ENCODE measurements at places on chromosomes 16 and 17. TPM values are rescaled to one million over a fixed set of nuclear protein-coding genes. Genes with fewer than 3 reads are reported as not detected.

- DNase-seq: no peak
Observed at GRCh38 chr17:68784431-68784830, 170.8 kb downstream of the ABCA8 start.

- DNase-seq: no peak
Observed at GRCh38 chr17:77479372-77480198, 338.8 kb downstream of the SEC14L1 start.

DNA sequence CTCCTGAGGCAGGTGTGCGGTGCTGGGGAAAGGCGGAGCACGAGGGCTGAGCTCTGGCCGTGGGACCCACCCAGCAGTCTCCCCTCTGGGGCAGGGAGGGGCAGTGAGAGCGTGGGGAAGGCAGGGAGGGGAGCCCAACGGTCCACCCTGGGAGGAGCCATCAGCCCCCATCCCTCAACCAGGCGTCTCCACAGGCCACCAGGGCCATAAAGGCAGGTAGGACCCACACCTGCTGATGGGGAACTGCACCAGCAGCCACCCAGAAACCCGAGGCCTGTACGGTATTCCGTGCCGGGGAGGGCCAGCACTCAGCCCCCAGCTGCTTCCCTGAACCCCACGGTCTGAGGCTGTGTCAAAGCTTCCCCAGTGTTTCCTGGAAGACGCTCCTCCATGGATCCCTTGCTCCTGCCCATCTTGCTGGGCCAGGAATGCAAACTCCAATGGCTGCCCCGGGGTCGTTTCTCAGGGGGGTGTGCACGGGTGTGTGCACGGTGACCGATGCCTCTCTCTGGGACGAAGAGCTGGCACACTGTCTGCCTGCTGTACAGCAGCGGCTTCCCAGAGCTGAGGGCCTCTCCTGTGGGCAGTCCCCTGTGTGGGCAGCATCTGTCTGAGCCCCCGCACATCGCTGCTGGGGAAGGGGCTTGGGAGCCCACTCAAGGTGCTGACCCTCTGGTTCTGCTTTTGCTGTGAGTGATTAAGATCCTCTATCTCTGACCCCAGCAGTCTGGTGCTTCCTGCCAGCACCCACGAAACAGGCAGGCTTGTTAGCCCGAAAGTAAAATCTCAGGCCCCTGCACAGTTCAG is 17.2 kb upstream of the METRNL start:
- DNase-seq: peak; percentile 43

- no peak for DNase-seq
Observed at GRCh38 chr16:3046641-3047386, 453 bp downstream of the MMP25 start.

DNA sequence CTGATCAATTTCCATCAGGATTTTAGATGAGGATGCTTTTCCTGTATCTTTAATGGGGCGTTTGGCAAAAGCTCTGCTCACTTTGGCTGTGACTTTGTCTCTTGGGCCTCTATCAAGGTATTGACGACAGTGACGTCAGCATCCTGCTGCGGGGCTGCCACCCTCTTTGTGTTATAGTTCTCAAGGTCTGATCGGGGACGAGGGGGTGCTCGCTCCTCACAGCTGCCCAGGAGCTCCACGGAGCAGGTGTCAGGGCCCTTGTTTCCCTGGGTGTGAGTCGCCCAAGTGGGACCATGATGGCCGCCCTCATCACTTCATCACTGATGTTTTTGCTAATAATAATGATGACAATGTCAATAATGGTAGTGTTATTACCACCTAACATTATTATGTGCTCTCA is 65.4 kb downstream of the CMIP start:
- DNase-seq: no peak

- no peak for DNase-seq
Observed at GRCh38 chr16:85491058-85491771, 121.9 kb upstream of the GSE1 start.

- no peak for DNase-seq
Observed at GRCh38 chr16:68420366-68420942, 27.9 kb downstream of the SMPD3 start.

- no peak for DNase-seq
Observed at GRCh38 chr17:58741121-58741625, 14.5 kb upstream of the PPM1E start.

GRCh38 chr17:50099003-50099402 is 3.9 kb downstream of the PDK2 start:
- DNase-seq: no peak

DNA sequence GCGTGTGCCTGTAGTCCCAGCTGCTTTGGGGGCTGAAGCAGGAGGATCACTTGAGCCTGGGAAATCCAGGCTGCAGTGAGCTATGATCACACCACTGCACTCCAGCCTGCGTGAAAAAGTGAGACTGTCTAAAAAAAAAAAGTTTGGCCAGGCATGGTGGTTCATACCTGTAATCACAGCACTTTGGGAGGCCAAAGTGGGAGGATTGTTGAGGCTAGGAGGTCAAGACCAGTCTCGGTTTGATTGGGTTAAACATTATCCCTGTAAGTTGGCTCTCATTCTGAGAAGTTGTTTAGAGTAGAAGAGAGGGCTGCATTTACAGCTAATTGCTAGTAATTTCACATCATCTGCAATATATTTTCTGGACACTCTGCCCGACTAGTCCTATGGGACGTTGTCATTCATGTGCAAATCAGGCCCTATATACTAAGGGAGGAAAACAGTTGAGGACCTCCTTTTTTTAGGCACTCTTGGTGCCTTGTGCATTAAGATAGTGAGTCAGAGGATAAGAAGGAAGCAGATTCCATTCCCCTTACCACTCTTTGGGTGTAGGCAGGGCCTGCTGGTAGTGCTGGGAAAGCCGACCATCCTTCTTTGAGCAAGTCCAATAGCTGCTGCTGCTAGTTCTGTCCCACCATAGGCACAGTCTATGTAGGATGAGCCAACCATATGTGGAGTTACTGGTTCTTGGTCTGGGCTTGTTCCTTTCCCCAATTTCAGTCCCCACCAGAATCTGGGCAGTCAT is 18.7 kb downstream of the HMOX2 start:
- DNase-seq: no peak

- peak; percentile 41 for DNase-seq
Observed at GRCh38 chr16:50304467-50305440, 38.4 kb downstream of the ADCY7 start.

GRCh38 chr16:16126896-16127295 is 96.4 kb downstream of the ABCC6 start:
- no peak for DNase-seq

GRCh38 chr17:80428796-80429195 is 13.8 kb downstream of the ENDOV start:
- no peak for DNase-seq

- DNase-seq: peak; percentile 67
Observed at GRCh38 chr17:1485423-1486376, 6.8 kb downstream of the MYO1C start.

GRCh38 chr16:3690470-3690928 is 26.8 kb downstream of the TRAP1 start:
- peak; percentile 84 for DNase-seq

DNA sequence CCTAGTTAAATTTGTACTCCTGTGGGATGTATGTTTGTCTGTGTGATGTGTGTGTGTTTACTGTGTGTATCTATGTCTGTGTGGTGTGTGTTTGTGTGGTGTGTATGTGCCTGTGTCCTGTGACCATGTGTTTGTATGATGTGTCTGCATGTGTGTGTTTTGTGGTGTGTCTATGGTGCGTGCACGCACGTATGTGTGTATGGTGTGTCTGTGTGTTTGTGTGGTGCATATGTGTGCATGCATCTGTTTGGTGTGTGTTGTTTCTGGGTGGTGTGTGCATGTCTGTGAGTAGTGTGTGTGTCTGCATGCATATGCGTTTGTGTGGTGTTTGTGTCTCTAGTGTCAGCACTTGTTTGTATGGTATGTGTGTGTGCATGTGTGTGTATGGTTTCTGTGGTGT is 174.2 kb upstream of the RBFOX1 start:
- DNase-seq: no peak

- no peak for DNase-seq
Observed at GRCh38 chr16:16111639-16112038, 111.7 kb downstream of the ABCC6 start.

GRCh38 chr17:3794557-3795389 is 6.2 kb downstream of the ITGAE start:
- no peak for DNase-seq

DNA sequence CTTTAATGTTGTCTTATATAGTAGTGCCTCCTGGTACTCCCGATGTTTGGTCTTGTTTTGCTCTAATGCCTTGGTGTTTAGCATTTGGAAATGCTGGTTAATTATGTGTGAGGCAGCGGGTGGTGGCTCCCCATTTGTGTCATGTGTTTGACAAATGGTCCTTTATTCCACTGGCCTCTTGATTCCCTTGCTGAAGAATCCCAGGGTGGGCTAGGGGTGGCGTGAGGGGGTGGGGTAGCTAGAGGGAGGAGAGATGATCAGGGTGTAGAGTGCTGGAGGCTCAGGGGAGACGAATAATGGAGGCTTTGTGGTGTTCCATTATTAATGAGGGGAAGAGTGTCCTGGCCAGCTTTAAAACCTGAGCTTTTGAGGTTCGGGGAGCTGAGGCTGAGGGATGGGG is 5.4 kb downstream of the DYNLL2 start:
- no peak for DNase-seq

DNA sequence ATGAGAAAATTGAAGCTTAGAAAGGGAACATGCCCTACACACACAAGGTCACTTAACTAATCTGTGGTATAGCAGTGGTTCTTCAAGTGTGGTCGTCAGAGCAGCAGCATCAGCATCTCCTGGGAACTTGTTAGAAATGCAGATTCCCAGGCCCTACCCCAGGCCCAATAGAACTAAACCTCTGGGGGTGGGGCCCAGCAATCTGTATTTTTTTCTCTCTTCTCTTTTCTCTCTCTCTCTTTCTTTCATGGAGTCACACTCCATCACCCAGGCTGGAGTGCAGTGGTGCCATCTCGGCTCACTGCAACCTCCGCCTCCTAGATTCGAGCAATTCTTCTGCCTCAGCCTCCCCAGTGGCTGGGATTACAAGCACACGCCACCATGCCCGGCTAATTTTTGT is 3.9 kb downstream of the NLE1 start:
- no peak for DNase-seq

- no peak for DNase-seq
Observed at GRCh38 chr17:47414612-47415011, 90.9 kb downstream of the EFCAB13 start.

- no peak for DNase-seq
Observed at GRCh38 chr17:46264456-46265198, 30.3 kb upstream of the LRRC37A start.

DNA sequence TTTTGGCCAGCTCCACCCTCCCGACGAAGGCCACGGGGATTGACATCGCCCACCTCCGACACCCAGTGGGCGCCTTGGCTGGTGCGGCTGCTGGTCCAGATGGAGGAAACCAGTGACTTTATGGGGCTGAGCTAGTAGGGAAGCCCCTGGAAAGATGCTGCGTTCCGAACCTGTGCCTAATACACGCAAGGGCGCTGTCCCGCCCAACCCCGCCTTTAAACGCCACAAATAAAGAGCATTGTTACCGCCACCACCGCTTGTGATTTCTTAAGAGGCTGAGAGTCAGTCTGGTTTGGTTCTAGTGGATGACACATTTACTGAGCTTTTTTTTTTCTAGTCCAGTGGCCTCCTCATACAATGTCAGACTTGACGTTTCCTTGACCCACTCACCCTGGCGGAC is 107.9 kb downstream of the AATF start:
- DNase-seq: no peak

DNA sequence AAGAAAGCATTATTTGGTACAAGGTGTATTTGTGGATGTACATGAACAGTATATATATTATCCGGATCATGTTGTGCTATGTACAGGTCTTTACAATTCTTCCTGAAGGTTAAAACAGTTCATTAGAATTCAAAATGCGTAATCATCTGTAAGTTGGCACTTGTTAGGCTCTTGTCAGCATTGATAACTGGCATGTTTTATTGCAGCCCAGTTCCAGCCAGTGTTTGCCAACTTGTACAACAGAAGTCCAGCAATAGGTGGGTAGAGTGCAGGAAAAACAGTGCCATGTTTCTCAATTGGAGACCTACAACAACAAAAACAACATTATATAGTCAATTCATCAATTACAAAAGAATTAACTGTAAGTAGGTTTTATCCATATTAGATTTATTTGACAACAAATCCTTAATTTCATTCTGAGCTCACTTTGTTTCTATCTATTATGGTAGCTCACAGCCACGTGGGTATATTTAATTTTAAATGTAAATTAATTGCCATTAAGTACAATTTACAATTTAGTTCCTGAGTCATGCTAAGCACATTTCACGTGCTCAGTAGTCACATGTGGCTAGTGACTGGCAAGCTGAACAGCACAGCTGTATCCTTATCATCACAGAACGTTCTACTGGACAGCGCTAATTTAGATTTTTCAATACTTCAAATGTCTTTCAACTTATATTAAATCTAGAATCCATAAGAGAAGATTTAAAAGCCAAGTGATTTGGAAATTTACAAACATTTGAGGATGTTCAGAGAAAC is 8.6 kb upstream of the ANKFY1 start:
- DNase-seq: no peak

DNA sequence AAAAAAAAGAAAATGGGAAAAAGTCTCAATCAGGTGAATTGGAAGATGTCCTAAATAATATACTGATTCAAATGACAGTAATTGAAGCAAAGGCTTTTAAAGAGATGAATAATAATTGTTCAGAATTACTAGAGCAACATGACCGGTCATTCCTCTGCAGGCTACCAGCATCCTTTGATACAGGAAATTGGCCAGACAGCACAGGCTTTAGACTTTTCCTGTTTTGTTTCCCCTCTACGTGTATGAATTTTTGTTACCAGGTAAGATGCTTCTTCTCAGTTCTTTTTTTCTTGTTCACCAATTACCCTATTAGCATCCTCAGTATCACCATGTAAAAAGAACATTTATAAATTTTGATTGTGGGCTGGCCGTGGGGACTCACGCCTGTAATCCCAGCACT is 77.5 kb downstream of the RPGRIP1L start:
- no peak for DNase-seq

CSF3 gene
- not detected for total RNA-seq

MYADML2 gene
- total RNA-seq: not detected

PSMD11 gene
- total RNA-seq: 49.1 TPM

FBXO31 gene
- 44.6 TPM for total RNA-seq

OR2C1 gene
- total RNA-seq: not detected

DNASE1L2 gene
- total RNA-seq: 1.2 TPM

KREMEN2 gene
- total RNA-seq: not detected

FOXO3B gene
- 0.93 TPM for total RNA-seq

SMPD3 gene
- total RNA-seq: 32.7 TPM

CBX4 gene
- 14.8 TPM for total RNA-seq

KRT31 gene
- total RNA-seq: not detected

CNEP1R1 gene
- 6.4 TPM for total RNA-seq

Data from left lobe of liver (tissue), 2 donors.